Activated naive CD4-positive, alpha-beta T cell treated with anti-CD3 and anti-CD28 coated beads, Interleukin-2, amount 50 U/mL, for 16 hours (primary cell): ENCODE measurements at places on chromosomes 2 and 18.

DNA sequence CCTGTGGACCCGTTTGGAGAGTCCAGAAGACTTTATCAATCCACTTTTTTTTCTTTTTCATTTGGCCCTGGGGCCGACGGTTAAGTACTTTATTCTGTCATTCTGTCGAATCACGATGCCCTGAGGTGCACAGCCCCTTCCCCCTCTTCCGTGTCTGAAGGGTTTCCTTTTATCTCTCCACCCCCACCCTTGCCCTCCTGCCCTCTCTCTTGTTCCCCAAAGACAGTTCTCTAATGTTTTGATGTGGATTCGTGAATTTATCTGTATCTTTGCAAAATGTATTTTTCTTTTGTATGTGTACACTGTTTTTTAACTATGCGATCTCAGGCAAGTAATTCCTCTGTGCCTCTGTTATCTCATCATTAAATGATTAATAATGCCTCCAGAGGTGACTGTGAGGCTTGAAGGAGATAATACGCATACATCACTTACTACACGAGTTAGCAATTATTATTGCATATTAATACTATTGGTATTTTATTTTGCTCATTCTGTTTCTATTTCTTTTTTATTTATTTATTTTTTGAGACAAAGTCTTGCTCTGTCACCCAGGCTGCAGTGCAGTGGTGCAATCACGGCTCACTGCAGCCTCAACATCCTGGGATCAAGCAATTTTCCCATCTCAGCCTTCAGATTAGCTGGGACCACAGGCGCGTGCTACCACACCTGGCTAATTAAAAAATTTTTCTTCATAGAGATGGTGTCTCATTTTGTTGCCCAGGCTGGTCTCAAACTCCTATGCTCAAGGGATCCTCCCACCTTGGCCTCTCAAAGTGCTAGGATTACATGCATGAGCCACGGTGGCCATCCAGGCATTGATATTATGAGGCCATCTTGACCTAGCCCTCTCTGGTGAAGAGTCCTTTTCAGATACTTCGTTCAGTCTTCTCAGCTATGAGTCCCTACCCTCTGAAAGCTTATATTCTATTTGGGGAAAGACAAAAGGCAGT, 1.4 kb upstream of the CASP8 start:
- no peak for DNase-seq

GRCh38 chr2:43542285-43542933, 53.4 kb downstream of the THADA start:
- DNase-seq: no peak

- no peak for DNase-seq
These were observed 1941.7 kb upstream of the LRRTM1 start for GRCh38 chr2:82246220-82246775.

- no peak for DNase-seq
These were observed 39.6 kb downstream of the HDHD2 start for GRCh38 chr18:47110492-47111274.

DNA sequence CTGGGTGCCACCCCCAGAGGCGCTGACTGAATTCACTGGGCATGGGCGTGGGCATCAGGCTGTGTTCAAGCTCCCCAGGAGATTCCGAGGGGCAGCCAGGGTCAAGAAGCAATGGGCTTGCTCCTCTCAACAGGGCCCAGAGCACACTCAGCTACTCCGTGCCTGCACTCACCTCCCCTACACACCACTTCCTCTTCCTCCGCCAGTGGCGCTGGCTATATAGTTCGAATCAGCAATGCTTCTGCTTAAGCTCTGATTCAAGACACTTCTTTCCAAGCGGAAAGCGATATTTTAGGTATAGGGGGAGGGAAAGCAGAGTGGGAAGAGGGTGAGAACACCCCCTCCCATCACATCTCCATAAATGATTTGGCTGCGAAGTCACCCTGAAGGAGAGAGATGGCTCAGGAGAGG, 42.1 kb downstream of the CRACDL start:
- no peak for DNase-seq

DNA sequence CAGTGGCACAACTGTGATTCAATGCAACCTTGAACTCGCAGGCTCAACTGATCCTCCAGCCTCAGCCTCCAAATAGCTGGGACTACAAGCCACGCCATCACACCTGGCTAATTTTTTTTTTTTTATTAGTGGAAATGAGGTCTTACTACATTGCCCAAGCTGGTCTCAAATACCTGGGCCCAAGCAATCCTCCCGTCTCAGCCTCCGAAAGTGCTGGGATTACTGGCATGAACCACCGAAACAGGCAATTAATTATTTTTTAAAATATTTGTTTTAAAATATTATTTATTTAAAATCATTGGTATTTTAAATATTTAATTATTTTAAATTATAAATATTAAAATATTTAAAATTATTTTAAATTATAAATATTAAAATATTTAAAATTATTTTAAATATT, 24.5 kb downstream of the SRBD1 start:
- DNase-seq: no peak

- DNase-seq: no peak
These were observed 71.0 kb downstream of the NGEF start for GRCh38 chr2:232941912-232942594.

- DNase-seq: no peak
These were observed at the start of gene ACTG2 for GRCh38 chr2:73892631-73893329. TSS of gene ACTG2 (plus strand) at chr2:73893008. CDS start at chr2:73901312, 8,304 bp downstream.

GRCh38 chr2:196268538-196269338, 97.4 kb upstream of the STK17B start:
- DNase-seq: no peak
